Stimulated activated CD4-positive, alpha-beta T cell treated with anti-CD3 and anti-CD28 coated beads, Interleukin-4, amount 100 ng/mL, for 1 hour (primary cell): ENCODE measurements at places on chromosomes 3 and 15.
A peak's percentile ranks its signal among the peaks of the same experiment; 100 is the strongest.

DNA sequence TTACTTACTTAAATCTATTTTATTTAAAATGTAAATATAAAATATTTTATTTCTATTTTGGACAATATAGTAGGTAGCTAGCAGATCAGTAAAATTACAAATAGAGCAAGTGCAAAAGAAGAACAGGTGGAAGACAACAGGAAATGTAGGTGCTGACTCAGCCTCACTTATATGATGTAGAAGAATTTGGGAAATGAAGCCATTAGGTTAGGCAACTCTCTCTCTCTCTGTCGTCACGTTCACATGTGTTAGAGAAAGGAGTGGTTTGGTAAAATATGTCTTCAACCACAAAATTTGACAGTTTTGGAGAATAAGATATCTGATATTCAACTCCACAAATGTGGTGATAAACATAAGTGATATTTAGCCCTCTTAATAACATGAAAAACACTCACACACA, 532.5 kb upstream of the KCNMB2 start:
- DNase-seq, result no peak

DNA sequence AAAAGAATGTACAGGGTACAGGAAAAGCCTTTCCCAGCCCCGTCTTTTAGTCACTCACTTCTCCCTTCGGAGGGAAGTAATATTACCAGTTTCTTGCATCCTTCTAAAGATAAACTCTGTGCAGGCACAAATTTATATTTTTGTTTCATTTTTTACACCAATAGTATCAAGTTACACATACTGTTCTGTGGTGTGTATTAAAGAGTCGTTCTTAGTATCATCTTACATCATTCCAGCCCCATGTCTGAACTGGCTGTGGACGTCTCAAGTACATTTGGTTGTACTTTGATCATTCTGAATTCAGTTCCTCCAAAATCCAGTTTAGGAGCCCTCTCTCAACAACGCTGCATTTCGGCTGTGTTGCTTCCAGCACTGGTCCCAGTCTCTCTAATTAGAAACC, 68.7 kb downstream of the LMLN start:
- DNase-seq, result no peak

- DNase-seq, result no peak
Observed at GRCh38 chr15:89845305-89845893, 30.7 kb upstream of the ANPEP start.

- DNase-seq, result no peak
Observed at GRCh38 chr3:64509206-64509605, 178.6 kb downstream of the ADAMTS9 start.

DNA sequence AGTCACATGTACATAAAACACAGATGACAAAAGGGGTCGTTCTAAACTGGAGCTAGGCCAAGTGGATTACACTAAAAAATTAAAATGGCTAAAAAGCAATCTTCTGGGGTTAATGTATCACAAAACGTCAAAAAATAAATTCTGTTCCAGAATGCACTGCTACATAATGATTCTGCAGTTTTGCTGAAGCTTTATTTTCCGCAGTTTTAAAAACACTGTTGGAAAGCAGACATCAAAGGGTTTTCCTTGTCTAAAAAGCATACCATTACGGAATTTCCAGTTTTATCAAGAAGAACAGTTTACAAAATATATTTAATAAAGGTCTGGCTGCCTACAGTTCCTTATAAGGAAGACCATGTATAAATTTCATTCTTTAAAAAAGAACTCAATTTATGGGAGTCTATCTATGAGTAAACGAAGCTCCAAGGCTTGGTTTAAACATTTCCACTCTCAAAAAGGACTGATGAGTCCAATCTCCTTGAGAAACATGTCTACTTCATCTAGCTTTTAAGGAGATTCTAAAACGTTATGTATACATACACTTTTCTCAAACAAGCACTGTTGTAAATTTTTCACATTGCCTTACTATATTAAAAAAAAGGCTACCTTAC, 1.3 kb downstream of the DMXL2 start:
- DNase-seq, result no peak

DNA sequence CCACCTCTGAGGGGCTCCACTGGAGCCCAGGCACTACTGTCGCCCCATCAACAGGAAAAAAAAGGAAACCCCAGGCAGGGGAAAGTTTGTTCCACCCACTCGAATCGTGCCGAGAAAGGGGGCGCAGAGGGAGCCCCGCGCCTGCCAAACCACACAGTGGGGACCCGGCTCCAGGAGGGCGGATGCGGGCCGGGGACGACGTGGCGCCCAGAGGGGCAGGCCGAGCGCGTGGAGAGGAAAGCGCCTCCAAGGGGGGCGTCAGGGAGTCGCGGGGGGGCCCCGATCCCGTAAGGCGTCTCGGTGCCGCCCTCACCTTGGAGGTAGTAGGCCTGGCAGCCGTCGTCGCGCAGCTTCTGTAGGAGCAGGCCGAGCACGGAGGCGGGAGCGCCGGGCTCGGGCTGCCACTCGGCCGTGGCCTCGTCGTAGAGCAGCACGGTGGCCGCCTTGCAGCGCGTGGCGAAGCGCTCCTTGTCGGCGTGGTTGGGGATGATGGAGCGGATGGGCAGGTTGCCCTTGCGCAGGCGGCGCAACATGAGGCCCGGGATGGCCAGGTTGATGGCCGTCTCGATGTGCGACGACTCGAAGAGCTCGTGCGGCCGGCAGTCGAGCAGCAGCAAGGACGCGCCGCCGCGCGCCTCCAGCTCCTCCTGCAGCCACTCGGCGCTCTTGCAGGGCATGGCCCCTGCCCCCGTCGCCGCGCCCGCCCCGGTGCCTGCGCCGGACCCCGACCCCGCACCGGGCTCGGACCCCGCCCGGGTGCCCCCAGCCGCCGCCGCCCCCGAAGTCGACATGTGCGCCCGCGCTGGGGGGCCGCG, 627 bp downstream of the DUSP7 start:
- peak; percentile 51 for DNase-seq

GRCh38 chr3:195897853-195898415, 10.4 kb downstream of the TNK2 start:
- DNase-seq, result no peak

GRCh38 chr3:121985846-121986245, 36.2 kb downstream of the ILDR1 start:
- no peak for DNase-seq
